ENCODE measurements at places on chromosomes 6 and 20.

DNA sequence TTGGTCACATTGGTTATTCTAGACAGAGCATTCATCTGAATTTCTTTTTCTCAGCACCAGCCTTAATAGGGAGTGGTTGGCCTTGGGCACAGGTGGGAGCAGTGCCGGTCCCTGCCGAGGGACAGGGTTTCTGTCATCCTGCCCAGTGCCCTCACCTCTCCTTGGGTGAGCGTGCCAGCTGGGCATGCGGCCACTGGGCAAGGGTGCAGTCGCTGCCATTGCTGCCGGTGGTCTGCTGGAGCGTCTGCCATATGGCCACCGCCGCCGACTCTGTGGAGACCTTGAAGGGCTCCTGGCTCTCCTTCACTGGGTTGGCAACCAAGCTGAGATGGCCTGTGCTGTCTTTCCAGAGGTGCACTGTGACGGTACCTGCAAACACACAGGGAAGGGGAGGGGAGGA is 16.4 kb upstream of the UQCC2 start:
- no peak for DNase-seq

DNA sequence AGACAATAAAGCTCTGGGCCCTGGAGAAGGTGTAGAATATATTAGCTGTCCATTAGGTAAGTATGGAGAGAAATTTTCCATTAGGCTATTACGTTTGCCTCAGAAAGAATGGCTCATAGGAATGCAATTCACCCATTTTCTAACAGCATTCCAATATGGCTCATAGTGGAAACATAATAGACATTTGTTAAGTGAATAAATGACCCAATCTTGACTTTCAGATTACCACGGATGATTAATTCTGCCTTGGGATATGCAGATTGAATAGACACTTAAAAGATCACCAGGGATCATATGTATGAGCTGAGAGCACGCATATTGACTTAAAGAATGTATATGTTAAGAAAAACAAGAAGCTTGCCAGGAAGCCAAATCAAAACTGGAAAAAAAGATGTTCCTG is 209.1 kb upstream of the CDYL start:
- DNase-seq = no peak

DNA sequence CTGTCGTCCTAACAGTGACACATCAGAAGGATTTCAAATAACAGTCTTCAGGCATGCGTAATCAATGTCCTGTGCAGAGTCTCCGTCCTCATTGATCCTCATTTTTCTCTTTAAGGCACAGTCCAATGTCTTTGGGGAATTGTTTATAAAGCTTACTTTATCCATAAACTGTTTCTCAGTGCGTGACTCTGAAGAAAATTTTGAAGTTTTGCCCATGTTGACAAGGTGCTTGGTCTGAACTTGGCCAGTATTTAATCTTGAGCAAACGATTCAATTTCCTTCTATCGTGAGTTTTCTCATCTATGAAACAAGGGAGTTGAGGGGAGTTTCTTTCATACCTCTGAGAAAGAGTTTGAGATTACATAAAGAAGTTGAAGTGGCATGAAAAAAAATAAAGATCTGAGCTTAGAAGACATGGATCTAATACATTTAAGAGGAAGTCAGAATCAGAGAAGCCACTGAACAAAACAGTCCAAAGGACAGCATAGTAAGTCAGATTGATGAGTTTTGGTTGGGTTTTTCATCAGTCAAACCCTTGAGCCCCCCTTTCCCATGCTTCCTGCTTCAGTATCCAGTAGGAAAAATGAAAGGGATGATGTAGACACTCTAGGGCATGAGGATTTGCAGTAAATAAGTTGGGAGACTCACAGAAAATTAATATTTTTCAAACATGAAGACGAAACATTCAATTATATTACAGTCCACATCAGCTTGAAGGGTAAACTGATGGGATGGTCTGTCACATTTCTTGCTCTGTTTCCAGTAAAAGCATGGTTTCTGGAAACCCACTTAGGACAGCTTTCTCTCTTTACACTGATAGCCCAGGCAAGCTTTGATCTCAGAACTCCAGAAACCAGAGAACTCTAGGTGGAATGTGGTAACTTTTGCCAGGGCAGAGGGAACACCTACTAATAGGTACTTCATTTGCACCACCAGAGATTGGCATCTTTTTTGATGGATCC is 8.1 kb downstream of the EDN1 start:
- DNase-seq = no peak

- no peak for DNase-seq
Measured at GRCh38 chr20:8156235-8157079, 24.4 kb downstream of the PLCB1 start.

GRCh38 chr6:45864651-45865050 is 151.0 kb downstream of the CLIC5 start:
- DNase-seq = no peak

GRCh38 chr6:3011592-3011991 is 11.9 kb downstream of the NQO2 start:
- DNase-seq = no peak

GRCh38 chr6:28506807-28507475 is 8.7 kb downstream of the GPX6 start:
- no peak for DNase-seq

DNA sequence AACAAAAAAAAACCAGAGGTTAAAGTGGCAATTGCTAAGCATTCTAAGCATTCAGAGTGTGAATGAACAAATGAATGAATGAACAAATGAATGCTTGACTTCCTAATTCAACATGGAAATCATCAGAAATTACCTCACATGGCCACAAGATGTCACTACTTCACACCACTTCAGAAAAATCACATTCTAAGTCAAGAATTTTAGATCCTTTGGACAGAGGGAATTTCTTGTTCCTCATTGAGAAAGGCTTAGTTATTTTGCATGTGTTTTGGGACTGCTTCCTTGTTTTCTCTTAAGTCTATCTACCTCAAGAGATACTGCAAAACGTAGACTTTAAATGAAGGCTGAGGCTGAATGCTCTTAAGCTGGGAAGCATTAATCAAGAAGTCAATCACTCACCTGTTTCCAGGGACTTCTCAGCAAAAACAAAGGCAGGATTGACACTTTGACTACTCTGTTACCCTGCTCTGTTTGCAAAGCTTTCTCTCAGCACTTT is 120.2 kb downstream of the MBOAT1 start:
- no peak for DNase-seq

GRCh38 chr6:85680388-85680787 is 37.7 kb upstream of the SYNCRIP start:
- no peak for DNase-seq

DNA sequence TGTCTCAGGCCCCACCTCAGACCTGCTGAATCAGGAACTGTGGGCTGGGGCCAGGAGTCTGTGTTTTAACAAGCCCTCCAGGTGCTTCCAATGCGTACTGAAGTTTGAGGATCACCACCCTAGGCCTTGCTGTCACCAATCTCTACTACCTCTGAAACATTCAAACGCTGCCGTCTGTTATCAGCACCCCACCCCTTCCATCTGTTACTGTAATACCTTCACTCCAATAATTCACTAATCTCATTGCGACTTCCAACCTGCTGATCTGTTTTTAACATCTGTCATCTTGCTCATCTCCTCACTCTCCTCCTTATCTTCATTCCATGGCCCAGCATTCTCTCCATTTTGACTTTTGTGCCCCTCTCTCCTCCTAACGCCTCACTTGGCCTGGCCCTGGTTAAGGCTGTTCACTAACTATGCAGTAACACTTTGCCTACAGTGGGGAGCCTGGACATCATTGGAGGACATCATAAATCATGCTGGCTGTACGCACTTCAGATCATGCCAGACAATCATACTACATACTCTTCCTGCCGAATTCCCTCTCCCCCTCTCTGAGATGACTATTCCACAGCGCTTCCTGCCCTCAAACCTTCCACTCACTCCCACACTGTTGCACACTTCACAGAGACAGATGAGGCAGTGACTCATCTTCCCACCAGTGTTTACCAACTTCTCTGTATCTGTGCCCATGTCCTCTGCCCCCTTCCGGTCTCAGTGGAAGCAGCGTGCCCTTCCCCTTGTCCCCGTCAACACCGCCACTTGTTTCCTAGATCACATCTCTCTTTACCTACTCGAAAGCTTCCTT is 3.0 kb upstream of the GUCA1B start:
- no peak for DNase-seq

- no peak for DNase-seq
Measured at GRCh38 chr6:27765028-27765590, 147.1 kb downstream of the OR2B2 start.

GRCh38 chr20:300345-300990 is 3.1 kb downstream of the ZCCHC3 start:
- no peak for DNase-seq

DNA sequence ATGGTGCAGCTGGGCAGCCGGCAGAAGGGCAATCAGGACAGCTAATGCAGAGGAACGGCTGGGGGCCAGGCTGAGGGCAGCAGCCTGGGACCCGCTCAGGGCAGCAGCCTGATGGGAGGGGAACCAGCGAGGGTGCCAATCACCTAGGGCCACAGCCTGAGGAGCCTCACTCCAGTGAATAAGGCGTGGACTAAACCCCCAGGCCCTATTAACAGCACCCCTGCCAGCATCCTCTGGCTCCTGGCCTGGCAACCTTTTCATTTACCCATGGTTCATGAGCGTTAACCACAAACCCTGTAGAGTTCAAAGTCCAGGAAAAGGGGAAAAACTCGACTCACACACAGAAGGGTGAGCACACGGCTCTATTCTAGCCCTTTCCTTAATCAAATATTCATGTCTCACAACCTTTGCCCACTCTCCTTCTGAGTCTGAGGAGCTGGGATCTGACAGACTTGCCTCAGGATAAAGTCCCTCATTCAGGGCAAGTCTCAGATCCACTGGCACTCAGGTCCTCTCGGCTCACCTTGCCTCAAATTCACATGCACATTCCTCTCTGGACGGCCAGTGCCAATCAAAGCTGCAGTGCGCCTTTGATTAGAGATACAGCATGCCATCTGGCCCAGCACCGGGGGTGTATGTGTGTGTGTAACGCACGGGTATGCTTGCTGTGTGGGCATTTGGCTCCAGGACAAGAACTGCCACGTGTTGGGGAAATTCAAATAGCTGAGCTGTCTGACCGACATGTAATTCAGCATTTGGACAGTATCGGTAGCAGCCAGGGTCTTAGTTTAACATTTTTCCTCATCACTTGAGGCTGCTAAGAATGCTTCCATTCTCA is 86.9 kb upstream of the TRAF3IP2 start:
- DNase-seq = no peak

DNA sequence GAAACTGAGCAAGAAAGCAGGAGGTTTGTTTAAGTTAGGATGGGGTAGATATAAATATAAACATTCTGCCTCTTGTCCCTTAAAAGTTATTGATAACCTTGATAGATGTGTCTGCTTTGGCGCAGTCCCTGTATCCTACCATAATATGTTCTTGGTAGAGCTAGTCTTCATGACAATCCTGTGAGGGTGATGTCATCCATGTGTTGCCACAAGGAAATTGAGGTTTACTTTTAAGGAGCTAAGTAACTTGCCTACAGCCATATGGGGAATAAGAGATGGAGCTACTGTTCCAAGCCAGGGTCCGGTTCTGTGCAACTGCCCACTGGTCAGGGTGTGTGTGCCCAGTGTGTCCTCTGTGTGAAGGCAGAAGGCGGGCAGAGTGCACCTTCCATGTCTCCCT is 78.5 kb downstream of the SSR1 start:
- no peak for DNase-seq

- no peak for DNase-seq
Measured at GRCh38 chr20:57747861-57748481, 38.2 kb upstream of the PMEPA1 start.

DNA sequence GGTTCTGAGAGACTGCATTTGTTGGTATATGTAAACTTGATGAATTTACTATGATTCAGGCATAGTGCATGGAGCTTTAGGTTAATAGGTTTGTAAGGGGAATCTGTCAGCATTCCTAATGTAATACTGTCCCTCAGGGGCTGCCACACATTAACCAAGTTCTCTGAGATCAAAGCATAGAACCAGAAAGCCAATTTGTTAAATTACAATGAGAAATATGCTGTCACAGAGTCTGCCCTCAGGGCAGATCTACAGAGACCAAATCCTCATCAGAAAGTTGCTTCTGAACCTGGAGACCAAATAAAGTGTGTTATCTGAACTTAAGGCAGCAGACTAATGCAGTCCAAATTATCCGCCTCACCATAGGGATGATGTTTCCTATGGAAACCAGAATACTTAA is 250.8 kb upstream of the HTR1E start:
- no peak for DNase-seq

DNA sequence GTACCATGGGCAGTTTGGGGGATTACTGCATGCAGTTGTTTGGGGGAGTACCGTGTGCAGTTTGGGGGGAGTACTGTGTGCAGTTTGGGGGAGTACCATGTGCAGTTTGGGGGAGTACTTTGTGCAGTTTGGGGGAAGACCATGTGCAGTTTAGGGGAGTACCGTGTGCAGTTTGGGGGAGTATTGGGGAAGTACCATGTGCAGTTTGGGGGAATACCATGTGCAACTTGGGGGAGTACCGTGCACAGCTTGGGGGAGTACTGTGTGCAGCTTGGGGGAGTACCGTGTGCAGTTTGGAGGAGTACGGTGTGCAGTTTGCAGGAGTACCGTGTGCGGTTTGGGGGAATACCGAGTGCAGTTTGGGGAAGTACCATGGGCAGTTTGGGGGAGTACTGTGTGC is 22.3 kb downstream of the CDH4 start:
- no peak for DNase-seq

- no peak for DNase-seq
Measured at GRCh38 chr6:170449835-170450753, 103.0 kb downstream of the PSMB1 start.

DNA sequence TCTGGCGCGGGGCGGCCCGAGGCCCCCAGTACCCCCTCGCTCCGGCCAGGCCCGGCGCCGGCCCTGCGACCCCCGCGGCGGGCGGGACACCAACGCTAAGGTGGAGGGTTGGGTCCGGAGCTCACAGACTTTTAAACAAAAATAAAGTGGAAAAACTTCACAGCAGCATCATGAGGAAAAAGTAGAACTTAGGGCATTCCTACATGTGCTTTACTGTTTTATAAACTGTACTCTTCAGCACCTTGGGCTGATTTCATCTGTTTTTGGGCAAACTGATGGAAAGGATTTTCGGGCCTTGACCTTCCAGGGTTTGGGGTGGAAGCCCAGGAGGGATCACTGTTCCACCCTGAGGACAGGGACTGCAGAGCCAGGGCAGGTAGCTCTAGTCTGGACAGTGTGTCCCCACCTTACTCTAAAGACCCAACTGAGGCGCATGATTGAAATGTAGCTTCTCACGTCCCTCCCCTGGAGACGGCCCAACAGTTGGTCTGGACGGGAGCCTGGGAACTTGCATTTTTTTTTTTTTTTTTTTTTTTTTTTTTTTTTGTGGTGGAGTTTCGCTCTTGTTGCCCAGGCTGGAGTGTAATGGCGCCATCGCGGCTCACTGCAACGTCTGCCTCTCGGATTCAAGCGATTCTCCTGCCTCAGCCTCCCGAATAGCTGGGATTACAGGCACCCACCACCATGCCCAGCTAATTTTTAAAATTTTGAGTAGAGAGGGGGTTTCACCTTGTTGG is 740 bp downstream of the NELFCD start:
- DNase-seq = no peak

GRCh38 chr6:75546381-75546780 is 52.8 kb upstream of the FILIP1 start:
- no peak for DNase-seq

DNA sequence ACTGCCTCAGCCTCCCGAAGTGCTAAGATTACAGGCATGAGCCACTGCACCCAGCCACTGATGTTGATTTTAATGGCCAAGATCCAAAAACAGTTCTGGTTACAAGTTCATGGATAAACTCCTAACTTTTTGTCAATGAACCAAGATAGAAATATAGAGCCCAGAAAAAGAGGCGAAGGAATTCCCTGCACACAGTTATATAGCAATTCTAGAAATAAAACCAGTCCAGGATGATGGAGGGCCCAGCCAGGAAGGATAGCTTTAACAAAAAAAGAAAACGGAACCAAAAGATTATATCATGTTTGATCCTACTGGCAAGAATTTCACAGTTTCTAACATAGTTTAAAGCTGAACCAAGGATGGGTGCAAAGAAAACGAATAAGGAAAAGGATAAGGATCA is 10.9 kb downstream of the EPB41L2 start:
- no peak for DNase-seq
